ENCODE measurements at places on chromosomes 16 and 17. TPM values are rescaled to one million over a fixed set of nuclear protein-coding genes. Genes with fewer than 3 reads are reported as not detected.

DNA sequence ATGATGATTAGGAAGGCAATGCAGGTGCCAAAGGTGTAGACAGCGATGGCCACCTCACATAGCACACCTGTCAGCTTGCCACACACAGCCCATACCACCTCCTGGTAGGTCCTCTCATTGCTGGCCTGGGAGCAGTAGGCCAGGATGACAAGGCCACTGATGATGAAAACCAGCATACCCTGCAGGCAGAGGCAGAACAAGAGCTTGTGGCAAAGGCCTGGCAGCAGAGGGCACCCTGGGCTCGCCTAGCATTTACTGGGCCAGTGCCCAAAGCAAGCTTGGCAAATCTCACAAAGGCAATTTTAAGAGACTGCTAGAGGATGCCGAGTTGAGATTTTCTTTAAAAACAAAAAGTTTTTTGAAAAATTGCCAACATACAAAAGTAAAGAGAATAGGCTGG, 5.9 kb downstream of the SLC38A7 start:
- peaks cover 8% of the 10 kb centered on the region for H3K4me1 ChIP-seq
- no peaks in the 10 kb centered on the region for H3K36me3 ChIP-seq
- H3K27me3 ChIP-seq = no peaks in the 10 kb centered on the region
- H3K27ac ChIP-seq = no peak overlapping the region

GRCh38 chr16:969508-970385, 1.0 kb downstream of the LMF1 start:
- peak overlapping the region; percentile 75 for H3K4me3 ChIP-seq
- no peak for DNase-seq
- H3K36me3 ChIP-seq = peaks cover 11% of the 10 kb centered on the region
- peak overlapping the region; percentile 30 for H3K27ac ChIP-seq
- H3K27me3 ChIP-seq = peaks cover 7% of the 10 kb centered on the region

GRCh38 chr17:40448213-40448638, 5.0 kb downstream of the IGFBP4 start:
- H3K27ac ChIP-seq = peak overlapping the region; percentile 80
- peaks cover 10% of the 10 kb centered on the region for H3K36me3 ChIP-seq
- peak overlapping the region; percentile 75 for H3K4me3 ChIP-seq
- no peak for DNase-seq
- H3K27me3 ChIP-seq = no peaks in the 10 kb centered on the region

DNA sequence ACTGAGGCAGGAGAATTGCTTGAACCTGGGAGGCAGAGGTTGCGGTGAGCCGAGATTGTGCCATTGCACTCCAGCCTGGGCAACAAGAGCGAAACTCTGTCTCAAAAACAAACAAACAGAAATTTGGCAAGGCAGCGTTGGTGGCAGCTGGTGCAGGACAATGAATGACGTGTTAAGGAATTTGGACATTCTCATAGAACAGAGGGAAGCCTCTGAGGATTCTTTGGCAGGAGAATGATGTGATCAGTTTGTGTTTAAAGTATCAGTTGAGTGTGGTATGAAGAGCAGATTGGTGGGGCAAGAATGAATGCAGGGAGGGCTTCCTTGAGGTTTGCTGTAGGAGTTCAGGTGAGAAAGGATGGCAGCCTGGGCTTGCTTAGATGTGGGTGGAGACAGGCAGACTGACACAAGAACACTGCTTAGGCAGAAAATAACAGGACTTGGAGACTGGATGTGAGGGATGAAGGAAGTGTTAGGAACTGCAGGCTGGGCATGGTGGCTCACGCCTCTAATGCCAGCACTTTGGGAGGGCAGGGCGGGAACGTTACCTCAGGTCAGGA, 4.8 kb downstream of the CYB5D2 start:
- H3K4me3 ChIP-seq = no peak overlapping the region
- H3K36me3 ChIP-seq = peaks cover 1% of the 10 kb centered on the region
- no peaks in the 10 kb centered on the region for H3K27me3 ChIP-seq
- DNase-seq = no peak
- peaks cover 7% of the 10 kb centered on the region for H3K4me1 ChIP-seq

The MT1F gene
- total RNA-seq = 27.8 TPM

The INCA1 gene
- 0.54 TPM for total RNA-seq

DNA sequence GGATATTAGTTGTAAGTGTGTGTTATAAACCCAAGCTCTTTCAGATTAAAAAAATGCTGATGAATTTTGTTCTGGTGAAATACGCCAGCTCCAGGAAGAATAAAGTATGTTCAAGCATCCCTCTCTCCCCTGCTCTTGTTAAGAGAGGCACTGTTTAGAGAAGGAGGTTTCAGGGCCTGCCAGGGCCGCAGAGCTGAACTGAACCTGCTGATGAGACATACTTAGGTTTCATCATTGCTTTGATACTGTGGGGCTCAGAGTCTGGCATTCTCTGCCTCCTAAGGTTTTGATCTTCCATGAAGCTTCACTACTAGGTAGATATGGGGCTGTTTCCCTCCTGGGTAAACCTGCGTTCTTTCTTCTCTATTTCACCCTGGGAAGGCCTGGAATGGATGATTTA, 175.3 kb upstream of the FAM20A start:
- H3K4me3 ChIP-seq = no peak overlapping the region
- no peak overlapping the region for H3K27ac ChIP-seq
- H3K27me3 ChIP-seq = peaks cover 6% of the 10 kb centered on the region
- no peaks in the 10 kb centered on the region for H3K36me3 ChIP-seq

GRCh38 chr17:59149051-59149450, 5.9 kb downstream of the SKA2 start:
- no peaks in the 10 kb centered on the region for H3K27me3 ChIP-seq
- H3K4me3 ChIP-seq = no peak overlapping the region
- peaks cover 32% of the 10 kb centered on the region for H3K36me3 ChIP-seq
- H3K27ac ChIP-seq = no peak overlapping the region
- no peak for DNase-seq

GRCh38 chr16:60979119-60979518, 1057.1 kb downstream of the CDH8 start:
- DNase-seq = no peak
- H3K4me1 ChIP-seq = no peaks in the 10 kb centered on the region
- H3K27me3 ChIP-seq = no peaks in the 10 kb centered on the region
- H3K4me3 ChIP-seq = no peak overlapping the region
- H3K27ac ChIP-seq = no peak overlapping the region

GRCh38 chr16:72482695-72483094, 310.7 kb upstream of the PMFBP1 start:
- no peaks in the 10 kb centered on the region for H3K27me3 ChIP-seq
- no peak overlapping the region for H3K4me3 ChIP-seq
- DNase-seq = no peak
- H3K36me3 ChIP-seq = peaks cover 2% of the 10 kb centered on the region

GRCh38 chr17:78379131-78379491, 662 bp downstream of the PGS1 start:
- H3K4me1 ChIP-seq = peaks cover 36% of the 10 kb centered on the region
- H3K36me3 ChIP-seq = peaks cover 16% of the 10 kb centered on the region
- DNase-seq = no peak
- peaks cover 3% of the 10 kb centered on the region for H3K27me3 ChIP-seq
- H3K27ac ChIP-seq = peak overlapping the region; percentile 92
- H3K4me3 ChIP-seq = peak overlapping the region; percentile 95

- H3K27ac ChIP-seq = no peak overlapping the region
- no peak for DNase-seq
- H3K4me1 ChIP-seq = no peaks in the 10 kb centered on the region
- H3K36me3 ChIP-seq = peaks cover 13% of the 10 kb centered on the region
- no peak overlapping the region for H3K4me3 ChIP-seq
Observed at GRCh38 chr17:49835472-49835871, 12.4 kb downstream of the TAC4 start.

DNA sequence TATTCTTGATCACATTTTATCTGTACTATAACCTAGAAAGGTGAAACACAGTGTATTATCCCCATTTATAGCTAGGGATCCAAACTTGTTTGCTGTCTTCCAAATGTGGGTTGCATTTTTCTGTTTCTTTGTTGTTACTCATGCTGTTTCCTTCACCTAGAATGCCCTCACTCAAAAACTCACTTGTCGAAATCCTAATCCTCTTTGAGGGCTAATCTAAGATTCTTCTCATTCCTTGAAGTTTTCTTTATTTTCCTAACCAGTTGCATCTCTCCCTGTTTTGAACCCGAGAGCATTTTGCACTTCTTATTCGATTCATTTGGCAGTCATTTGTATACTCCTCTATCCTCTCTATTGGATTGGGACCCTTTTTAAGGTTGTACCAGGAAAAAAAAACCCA, 9.6 kb downstream of the CALCOCO2 start:
- peaks cover 60% of the 10 kb centered on the region for H3K4me1 ChIP-seq
- no peaks in the 10 kb centered on the region for H3K27me3 ChIP-seq
- peak overlapping the region; percentile 91 for H3K27ac ChIP-seq

The CALB2 gene
- not detected for total RNA-seq

- H3K27me3 ChIP-seq = no peaks in the 10 kb centered on the region
- H3K36me3 ChIP-seq = peaks cover 2% of the 10 kb centered on the region
- H3K4me3 ChIP-seq = no peak overlapping the region
- H3K4me1 ChIP-seq = no peaks in the 10 kb centered on the region
- no peak overlapping the region for H3K27ac ChIP-seq
Observed at GRCh38 chr16:87424266-87424665, 32.1 kb downstream of the MAP1LC3B start.

The PPL gene
- total RNA-seq = not detected

The SSTR5 gene
- total RNA-seq = not detected
